Astrocyte of the cerebellum (primary cell): ENCODE measurements at places on chromosomes 7 and 10.
A peak's percentile ranks its signal among the peaks of the same experiment; 100 is the strongest.

DNA sequence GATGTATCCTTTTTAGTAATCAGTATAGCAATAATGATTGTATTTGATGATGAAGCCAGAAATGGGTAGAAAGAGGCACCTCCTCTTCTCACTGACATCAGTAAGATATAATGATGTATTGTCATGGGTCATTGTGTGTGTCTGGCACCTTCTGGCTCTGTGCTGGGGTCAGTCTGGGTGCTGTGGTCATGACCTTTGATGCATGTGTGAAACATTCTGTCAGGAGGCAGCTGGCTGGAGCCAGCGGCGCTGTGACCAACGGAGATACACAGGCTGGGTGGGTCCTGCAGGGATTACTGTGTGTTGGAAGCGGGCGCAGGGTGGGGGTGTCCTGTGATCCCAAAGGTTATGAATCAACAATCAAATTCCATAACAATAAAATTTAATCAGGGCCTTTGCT lies 35.2 kb downstream of the EEPD1 start:
- DNase-seq: no peak

DNA sequence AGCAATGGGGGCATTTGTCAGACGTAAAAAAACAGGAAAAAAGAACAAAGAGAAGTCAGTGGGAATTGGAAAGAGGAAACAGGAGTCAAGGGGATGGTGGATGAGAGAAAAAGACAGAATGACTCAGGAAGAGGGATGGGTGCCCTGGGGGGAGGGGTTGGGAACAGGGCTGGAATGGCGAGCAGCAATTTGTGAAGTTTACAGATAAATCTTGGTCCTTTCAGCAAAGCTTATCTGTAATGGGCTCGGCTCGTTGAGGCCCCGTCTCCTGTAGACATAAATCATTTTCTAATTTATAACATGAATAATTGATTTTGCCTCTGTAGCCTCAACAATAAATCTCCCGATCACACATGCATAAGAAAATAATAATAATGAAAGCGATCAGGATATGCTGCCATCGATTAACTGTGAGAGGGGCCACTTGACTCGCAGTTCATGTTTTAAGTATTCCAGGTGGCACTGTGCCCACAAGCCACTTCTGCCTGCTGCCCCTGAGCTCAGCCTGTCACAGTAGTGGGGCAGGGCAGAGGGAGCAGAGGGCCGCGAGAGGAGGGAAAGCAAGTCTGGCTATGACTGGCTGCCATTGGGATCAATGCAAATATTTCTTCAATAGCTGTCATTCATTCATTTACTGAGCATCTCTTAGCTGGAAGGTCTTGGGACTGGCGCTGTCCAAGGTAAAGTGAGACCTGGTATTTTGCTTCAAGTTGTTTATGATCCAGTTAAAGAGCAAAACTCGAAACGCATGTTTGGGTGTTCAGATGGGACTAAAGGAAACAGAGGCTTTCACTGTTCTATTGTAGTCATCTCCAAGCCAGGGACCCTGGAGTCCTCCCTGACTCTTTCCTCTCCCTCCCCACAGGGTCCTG lies 47.4 kb upstream of the R3HCC1L start:
- no peak for DNase-seq

DNA sequence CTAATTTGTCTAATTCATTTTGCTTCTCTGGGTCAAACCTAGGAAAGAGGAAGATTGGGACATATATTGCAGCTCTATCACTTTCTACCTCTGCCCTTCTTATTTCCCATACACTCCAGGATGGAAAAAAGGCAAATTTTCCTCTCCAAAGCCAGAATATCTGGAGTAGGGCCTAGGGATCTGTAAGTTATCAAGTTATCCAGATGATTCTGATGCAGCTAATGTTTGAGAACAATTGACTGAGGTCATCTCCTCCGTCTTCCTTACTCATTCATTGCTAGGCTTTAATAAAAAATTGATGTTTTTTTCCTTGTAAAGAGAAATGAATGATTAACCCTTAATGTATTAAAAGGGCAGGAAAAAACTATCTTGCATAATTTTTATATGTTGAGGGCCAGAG lies 211.9 kb upstream of the GLI3 start:
- DNase-seq: no peak

- no peak for DNase-seq
Measured at GRCh38 chr7:105699568-105700236, 118.4 kb upstream of the EFCAB10 start.

DNA sequence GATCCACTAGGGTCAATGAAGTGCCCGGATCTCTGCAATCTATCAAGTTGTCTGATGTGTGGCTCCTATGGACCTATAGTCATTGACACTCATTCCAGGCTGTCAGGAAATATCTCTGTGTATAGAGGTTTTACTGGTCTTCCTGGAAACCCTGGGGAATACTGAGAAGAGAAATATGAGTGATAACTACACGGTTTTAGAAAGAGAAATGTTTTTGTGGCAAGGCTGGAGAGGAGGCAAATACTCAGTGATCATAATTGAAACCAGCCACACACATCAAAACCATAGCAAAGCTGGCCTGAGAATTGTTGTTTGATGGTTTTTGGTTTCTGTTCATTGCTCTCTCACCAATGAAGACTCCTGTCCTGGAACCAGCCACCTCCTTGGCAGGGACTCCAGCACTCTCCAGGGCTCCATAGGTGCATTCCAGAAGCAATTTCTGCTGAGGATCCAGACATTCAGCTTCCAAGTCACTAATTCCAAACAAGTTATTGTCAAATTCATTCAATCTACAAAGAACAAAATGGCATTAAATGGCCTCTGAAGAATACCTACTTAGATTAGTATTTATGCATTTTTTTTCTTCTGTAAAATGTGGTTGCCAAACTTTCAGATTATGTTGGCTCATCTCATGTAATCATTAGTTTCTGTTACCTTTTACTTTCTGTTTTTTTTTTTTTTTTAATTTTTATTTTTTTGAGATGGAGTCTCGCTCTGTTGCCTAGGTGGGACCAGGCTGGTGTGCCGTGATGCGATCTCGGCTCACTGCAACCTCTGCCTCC lies 108.6 kb upstream of the ABI1 start:
- peak; percentile 33 for DNase-seq

DNA sequence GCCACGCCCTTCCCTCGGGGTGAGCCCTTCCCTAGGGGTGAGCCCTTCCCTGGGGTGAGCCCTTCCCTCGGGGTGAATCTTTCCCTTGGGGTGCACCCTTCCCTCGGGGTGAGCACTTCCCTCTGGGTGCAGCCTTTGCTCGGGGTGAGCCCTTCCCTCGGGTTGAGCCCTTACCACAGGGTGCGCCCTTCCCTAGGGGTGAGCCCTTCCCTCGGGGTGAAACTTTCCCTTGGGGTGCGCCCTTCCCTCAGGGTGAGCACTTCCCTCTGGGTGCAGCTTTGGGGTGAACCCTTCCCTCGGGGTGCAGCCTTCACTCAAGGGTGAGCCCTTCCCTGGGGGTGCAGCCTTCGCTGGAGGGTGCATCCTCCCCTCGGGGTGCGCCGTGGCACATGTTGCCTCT lies 34.6 kb upstream of the INSIG1 start:
- DNase-seq: no peak

DNA sequence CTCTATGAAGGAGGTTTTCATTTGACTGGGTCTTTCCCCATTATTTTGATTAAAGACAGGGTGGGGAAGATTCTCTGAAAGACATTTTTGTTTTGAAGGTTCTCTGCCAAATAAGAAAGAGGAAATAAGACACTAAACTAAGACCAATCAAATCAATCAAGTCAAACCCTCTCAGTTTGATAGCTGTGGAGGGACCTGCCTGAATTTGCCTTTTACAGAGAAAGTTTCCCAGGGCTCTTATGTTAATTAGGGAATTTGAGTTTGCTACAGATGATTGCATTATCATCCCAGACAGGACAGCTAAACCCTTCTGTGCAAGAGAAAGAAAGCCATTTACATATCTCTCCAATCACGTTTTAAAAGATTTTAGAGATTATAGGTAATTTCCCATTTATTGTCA lies 80.0 kb downstream of the CSTF2T start:
- no peak for DNase-seq

GRCh38 chr7:73647725-73648592 lies 19.7 kb upstream of the VPS37D start:
- no peak for DNase-seq

- DNase-seq: no peak
Measured at GRCh38 chr10:71582506-71583475, 136.8 kb downstream of the C10orf105 start.

GRCh38 chr10:75097666-75098285 lies 13.7 kb upstream of the SAMD8 start:
- DNase-seq: no peak

- DNase-seq: no peak
Measured at GRCh38 chr10:91210435-91210834, 10.0 kb upstream of the PCGF5 start.

DNA sequence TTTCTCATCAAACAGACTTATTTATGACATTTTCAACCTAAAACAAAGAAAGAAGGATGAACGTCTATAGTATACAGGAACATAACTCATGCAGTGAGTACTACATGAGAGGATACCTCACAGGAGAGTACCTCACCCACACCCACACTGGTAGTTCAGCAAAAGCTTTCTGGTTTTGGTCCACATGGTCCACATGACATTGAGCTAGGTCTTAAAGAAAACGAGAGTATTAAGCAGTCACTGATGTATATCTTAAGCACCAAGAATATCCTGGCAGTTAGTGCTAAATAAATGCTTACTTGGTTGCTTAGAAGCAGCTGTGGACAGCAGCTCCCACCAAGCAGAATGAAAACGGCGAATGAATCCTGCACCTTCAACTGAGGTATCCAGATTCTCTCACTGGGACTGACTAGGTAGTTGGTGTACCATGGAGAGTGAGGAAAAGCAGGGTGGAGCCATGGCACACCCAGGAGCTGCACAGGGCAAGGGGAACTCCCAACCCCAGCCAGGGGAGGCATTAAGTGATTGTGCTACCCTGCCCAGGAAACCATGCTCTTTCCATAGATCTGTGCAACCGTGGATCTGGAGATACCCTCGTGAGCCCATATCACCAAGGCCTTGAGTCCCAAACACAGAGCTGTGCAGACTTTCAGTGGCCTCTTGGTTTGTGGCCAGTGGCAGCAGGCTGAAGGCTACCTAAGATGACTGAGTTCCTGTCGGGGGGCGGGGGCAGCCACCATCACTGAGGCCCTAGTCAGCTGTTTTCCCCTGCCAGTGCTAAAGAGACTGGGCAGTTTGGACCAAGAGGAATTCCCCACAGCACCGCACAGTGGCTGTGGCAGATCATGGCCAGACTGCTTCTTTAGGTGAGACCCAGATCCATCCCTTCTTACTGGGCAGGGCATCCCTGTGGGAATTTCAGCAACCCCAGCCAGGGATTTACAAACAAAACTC lies 143.4 kb downstream of the SGMS1 start:
- DNase-seq: no peak

- no peak for DNase-seq
Measured at GRCh38 chr7:138079137-138079536, 2.9 kb downstream of the AKR1D1 start.

- DNase-seq: peak; percentile 47
Measured at GRCh38 chr10:15209827-15210509, 41.5 kb upstream of the NMT2 start.

DNA sequence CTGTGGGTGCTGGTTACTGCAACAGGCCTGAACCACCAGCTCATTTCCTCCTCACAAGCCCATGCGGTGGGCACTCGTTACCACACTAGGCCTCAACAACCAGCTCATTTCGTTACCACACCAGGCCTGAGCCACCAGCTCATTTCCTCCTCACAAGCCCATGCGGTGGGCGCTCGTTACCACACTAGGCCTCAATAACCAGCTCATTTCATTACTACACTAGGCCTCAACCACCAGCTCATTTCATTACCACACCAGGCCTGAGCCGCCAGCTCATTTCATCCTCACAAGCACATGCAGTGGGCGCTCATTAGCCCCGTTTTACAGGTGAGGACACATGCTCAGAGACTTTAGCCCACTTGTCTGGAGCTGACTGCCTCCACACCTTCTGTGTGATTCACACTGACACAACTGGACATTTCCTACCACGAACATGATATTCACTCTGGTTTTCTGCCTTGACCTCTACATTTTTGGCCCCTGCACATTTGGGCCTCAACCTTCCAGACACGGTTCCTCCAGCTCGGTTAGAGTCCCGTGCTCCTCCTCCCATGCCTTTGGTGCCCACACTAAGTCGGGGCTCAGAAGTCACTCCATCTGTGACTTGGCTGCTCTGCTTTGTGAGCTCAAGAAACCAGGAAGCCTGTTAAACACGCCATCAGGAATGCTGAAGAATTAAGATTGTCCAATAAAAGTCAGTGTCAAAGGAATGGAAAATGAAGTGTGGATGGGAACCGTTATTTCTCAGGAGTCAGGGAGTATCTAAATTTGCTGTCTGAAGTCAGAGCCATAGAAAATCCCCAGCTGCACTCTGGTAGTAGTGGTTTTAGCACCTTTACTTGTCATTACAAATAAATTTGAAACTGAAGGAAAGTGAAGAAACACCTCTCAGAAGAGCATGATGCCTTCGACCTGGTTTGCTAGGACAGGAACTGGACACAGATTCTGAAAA lies 55.8 kb upstream of the LANCL2 start:
- no peak for DNase-seq

- DNase-seq: no peak
Measured at GRCh38 chr7:98365863-98366561, 34.9 kb downstream of the BAIAP2L1 start.

DNA sequence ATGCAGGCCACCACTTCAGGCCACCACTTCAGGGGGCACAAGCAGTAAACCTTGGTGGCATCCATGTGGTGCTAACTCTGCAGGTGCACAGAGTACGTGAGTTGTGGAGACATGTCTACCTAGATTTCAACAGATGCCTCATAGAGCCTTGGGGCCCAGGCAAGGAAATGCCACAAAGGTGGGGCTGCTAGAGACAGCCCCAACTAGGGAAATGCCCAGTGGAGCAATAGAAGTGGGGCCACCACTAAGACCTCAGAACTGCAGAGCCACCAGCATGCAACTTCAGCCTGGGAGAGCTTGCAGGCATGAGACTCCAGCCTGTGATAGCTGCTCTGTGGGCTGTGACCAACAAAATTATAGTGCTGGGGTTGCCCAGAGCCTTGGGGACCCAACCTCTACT lies 107.6 kb downstream of the DNAJC1 start:
- no peak for DNase-seq

DNA sequence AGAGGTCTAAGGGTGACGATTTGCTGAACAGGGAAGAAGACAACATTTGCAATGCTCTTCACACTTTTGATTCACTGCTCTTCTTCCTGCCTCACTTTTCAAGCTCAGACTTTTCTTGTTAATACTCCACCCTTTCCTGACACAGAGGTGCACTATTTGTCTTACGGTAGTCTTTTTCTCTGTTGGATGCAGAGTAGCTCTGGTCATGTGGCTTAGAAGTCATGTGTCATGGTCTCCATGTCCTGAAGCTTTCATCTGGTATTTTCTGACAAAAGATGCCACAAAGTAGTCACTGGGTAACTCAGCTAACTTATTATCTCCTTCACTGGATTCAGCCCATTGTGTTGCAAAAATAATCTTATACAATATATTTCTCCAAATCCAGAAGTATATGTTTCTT lies 149.1 kb downstream of the TFEC start:
- DNase-seq: no peak

- DNase-seq: no peak
Measured at GRCh38 chr10:123007558-123008354, 839 bp downstream of the IKZF5 start.

GRCh38 chr7:90238583-90238982 lies 6.4 kb upstream of the CFAP69 start:
- no peak for DNase-seq
